ENCODE measurements at places on chromosomes 13 and 19.

- DNase-seq: no peak
These were observed 1686.7 kb upstream of the MIR17HG start for GRCh38 chr13:89660752-89661151.

GRCh38 chr13:106416645-106417044 lies 118.8 kb downstream of the EFNB2 start:
- DNase-seq: no peak

DNA sequence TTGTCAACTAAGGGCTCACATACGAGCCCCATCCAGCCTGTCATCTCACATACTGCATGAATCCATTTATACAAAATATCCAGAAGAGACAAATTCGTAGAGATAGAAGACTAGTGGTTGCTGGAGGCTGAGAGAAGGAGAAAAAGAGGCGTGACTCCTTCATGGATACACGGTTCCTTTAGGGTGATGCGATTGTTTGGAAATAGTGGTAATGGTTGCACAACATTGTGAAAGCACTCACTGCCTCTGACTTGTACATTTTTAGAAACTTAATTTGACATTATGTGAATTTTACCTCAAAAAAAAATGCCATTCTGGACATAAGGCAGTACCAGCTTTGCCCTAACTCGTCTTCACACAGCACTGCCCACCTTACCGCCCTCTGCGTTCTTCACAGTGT lies 27.3 kb downstream of the IGFL1 start:
- DNase-seq: no peak

- no peak for DNase-seq
These were observed 19.3 kb downstream of the ZSWIM4 start for GRCh38 chr19:13814550-13814949.

DNA sequence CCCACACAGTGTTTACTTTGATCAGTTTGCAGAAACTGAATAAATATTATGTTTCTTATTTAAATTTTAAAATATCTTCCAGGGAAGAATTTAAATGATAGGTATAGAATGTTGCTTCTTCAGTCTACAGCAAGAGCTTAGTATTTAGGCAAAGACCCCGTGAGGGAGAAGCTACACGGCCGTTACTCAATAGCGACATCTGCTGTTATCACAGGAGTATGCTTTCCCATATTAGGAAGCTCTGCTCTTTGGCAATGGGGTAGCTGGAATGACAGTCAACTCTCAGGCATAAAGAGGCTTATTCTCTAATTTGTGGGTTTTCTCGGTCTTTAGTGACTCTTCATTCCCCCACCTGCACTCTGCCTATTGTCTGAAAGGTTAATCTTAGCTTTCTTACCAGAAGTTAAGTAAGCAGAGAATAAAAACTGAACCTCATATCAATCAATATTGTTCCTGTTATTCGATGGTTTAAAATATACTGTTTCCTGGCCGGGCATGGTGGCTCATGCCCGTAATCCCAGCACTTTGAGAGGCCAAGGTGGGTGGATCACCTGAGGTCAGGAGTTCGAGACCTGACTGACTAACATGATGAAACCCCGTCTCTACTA lies 13.2 kb upstream of the LHFPL6 start:
- peak; percentile 51 for DNase-seq

- no peak for DNase-seq
These were observed 9.7 kb downstream of the CILP2 start for GRCh38 chr19:19547674-19548336.

DNA sequence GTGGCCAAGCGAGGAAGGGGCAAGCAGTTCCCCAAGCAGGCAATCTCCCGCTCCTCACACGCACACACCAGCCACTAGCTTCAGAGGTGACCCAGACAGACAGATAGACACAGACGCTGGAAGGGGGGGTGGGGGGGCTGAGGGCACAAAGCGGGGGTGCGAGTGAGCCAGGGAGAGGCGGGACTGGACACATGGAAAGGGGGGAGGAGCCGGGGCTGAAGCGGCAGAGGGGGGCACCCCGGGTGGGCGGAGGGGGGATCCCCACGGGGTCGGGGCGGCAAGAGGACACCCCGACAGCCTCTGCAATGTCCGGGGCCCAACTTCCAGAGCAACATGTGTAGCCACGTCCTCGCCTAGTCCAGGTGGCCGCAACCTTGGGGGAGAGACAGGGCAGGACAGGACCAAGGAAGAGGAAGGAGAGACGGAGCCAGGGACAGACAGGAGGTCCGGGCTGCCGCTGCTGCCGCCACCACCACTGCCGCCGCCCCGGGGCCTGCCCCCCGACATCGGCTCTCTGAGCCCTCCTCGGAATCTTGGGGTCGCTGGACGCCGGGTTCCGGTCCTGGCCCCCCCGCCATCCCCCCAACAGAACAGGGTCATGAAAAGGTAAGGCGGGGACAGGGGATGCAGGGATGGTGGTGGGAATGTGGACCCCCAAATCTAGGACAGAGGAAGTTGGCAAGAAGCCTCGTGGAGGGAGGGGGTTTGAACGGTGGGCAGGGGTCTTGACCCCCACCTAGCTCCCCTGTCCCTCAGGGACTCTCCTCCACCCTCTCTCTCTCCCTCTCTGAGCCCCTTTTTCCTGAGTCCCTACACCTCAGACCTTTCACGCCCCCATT lies 1.1 kb downstream of the GRIN2D start:
- DNase-seq: no peak

DNA sequence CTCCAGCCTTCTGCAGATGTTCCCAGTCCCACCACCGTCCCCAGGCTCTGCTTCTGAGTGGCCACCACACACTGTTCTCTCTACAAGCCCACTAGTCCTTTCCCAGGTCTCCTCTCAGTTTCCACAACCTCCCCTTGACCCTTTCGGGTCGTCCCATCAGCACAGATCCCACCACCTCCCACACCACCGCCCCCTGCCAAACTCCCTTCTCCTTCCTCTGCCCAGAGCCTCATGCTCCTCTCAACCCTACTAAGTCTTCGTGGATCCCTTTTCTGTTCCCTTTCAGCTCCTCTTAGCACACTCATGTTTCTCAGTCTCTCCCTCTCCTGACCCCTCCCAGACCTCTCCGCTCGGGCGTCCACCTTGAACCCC lies 1.9 kb downstream of the NAPA start:
- DNase-seq: no peak

DNA sequence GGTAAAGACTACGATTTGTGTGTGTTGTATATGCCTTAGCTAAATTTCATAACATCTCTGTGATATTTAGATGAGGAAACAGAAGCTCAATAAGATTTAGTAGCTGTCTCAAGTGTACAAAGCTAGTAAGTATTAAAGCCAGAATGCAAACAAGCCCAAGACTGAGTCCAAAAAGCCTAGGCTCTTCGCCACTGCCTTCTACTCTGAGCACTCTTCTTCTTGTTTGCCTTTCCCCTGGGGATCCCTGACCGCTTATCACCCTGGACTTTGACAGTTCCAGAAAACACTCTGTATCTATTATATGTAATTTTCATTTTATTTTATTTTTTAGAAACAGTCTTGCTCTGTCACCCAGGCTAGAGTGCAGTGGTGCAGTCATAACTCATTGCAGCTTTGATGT lies 5.8 kb downstream of the TM9SF2 start:
- DNase-seq: no peak

- DNase-seq: no peak
These were observed 15.2 kb upstream of the SHFL start for GRCh38 chr19:10070730-10071446.

- no peak for DNase-seq
These were observed 78.7 kb upstream of the FAM216B start for GRCh38 chr13:42702716-42703115.

GRCh38 chr13:53138376-53139036 lies 109.9 kb downstream of the OLFM4 start:
- DNase-seq: no peak

- no peak for DNase-seq
These were observed 32.6 kb upstream of the MIR17HG start for GRCh38 chr13:91314888-91315287.

- no peak for DNase-seq
These were observed 30.8 kb downstream of the WTIP start for GRCh38 chr19:34512254-34512822.

DNA sequence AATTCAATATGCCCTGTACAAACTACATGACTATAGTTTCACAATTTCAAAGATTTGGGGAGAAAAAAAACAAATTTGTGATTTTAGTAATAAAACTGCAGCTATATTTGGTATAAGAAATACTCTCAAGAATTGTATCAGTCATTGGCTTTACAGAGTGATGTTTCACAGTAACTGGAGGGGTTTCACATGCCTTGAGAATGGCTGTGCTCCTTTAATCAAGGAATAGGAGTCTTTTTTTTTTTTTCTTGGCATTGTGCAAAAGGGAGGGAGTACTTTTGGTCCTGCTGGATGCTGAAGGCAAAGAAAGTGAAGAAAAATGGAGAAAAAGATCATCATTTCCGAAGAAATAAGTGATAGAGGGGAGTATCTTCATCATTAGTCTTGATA lies 6.8 kb downstream of the ZNF507 start:
- no peak for DNase-seq

GRCh38 chr13:84654654-84655275 lies 772.5 kb upstream of the SLITRK1 start:
- no peak for DNase-seq

GRCh38 chr13:32334671-32335070 lies 19.4 kb downstream of the BRCA2 start:
- DNase-seq: no peak

- DNase-seq: no peak
These were observed 94.1 kb downstream of the ATP11A start for GRCh38 chr13:112783978-112784371.

GRCh38 chr19:57583104-57583520 lies 833 bp upstream of the ZIK1 start:
- no peak for DNase-seq

- no peak for DNase-seq
These were observed 201.0 kb downstream of the FGF9 start for GRCh38 chr13:21871919-21872318.

DNA sequence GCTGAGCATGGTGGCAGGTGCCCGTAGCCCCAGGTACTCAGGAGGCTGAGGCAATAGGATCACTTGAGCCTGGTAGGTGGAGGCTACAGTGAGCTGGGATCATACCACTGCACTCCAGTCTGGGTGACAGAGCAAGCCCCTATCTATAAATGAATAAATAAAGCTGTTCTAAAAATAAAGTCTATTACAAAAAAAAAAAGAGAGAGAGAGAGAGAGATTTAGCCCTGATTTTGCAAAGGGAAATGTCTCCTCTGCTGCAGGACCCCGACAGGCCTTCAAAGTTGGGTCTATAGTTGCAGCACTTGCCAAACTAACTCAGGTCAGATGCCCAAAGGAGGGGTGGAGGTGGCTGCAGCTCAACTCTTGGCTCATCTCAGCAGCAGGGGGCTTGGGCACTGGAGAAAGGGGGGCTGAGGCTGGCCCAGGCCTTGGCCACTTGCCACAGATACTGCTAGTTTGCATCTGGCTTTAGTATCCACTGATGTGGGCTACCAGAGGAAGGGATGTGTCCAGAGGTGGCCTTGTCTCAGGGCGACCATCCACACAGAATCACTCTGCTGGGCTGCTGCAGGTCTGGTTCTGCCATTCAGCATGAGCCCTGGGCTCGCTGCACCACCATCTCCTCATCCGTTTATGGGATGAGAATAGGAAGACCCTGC lies 30.8 kb upstream of the AKT2 start:
- no peak for DNase-seq

GRCh38 chr13:36829753-36830152 lies 10.7 kb downstream of the RFXAP start:
- no peak for DNase-seq

All from activated CD4-positive, alpha-beta T cell treated with anti-CD3 and anti-CD28 coated beads, Interleukin-2, amount 10 ng/mL, durations not matched to agents 7 days and 5 days (primary cell).